ENCODE measurements at places on chromosomes 1 and 21.
A peak's percentile ranks its signal among the peaks of the same experiment; 100 is the strongest.

DNA sequence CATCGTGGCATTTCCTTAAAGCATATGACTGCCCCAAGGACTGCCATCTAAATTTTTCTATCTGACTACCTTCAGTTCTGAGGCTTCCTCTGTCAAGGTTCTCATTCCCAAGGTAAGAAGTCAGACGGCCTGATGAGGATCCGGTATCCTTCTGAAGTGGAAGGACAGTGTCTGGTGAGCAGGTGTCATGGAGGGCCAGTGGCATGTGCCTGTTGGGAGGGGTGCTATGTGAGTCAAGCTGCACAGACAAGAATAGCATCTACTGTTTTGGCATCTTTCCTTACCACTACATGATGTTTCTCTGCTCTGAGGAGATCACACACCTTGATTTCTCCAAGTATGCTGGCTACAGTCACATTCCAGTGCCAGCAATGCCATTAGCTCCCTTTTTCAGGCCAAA lies 99.6 kb upstream of the RGS1 start:
- no peak for DNase-seq

- no peak for DNase-seq
These were observed 29.4 kb upstream of the SOD1 start for GRCh38 chr21:31629972-31630711.

GRCh38 chr1:29800522-29800956 lies 564.2 kb downstream of the PTPRU start:
- DNase-seq = no peak

DNA sequence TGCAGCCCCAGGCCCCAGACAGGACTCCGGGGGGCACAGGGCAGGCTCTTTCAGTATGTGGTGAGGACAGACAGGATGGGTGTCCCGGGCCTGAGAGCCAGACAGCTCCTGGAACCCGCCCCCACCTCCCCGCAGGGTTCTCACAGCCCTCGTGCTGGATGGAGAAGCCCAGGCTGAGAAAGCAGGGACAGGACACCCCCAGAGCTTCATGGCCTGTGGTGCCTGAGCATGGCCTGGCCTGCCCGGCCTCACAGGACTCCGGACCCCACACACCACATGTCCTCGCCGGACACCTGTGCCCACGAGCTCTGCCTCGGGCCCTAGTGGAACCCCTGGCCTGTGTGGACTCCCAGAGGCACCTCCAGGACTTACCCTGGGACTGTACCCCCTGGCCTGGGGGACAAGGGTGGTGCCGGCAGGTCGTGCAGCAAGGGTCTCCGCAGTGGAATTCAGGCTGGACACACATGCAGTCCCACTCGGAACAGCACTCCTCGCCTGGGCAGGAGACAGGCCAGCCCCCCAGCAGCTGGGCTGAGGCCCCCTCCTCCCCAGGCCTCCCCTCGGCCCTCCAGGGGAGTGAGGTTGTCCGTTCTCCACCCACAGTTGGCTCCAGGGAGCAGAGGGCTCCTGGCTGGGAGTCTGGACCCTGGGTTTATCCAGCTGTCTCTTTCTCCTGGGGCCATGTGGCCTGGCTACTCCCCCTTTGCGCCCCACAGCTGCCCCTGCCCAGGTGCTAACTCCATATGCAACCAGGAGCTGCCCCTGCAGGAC lies 1.2 kb downstream of the TNFRSF18 start:
- DNase-seq = no peak

GRCh38 chr1:15016526-15016925 lies 137.0 kb upstream of the TMEM51 start:
- DNase-seq = no peak

DNA sequence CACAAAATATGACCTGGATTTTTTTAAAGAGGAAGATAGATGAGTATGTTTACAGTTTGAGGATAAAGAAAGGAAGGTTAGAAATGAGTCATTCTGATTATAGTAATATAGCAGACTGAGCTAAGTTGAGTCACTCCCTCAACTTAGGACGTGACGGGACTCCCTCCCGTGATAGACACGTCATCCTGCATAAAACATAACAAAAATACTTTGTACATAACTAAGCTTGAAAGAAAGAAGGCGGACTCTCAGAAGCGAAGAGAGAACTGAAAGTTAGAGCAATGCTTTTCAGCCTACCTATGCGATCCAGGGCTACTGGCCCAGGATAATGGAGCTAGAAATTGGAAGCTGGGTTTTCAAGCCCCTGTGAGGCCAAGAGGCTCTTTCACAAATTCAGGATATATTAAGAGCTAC lies 53.0 kb upstream of the DESI2 start:
- DNase-seq = no peak

DNA sequence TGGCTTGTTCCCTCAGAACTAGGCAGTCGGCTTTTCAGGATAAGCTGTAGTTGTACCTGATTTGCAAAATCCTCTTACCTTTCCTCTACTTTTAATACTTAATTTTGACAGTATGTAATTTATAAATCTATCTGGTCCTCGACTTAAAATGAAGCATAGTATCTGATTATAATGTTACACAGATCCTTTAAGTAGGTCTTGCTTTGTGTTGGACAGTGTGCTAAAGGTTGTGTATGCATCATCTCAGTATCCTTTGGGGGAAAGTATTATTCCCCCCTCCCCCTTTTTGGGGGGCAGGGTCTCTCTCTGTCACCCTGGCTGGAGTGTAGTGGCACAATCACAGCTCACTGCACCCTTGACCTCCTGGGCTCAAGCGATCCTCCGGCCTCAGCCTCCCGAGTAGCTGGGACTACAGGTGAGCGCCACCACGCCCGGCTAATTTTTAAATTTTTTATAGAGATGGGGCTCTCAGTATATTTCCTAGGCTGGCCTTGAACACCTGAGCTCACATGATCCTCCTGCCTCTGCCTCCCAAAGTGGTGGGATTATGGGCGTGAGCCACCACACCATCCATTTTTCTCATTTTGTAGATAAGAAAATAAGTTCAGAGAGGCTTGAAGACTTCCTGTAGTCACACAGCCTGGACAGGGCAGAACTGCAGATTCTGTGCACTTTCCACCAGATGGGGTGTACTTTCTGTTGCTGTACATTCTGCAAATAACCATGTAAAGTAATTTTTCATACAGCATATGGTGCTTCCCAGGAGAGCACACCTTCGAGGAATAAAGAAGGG lies 791 bp upstream of the STX6 start:
- no peak for DNase-seq

- DNase-seq = no peak
These were observed 121.2 kb upstream of the KIAA0040 start for GRCh38 chr1:175313672-175314225.

GRCh38 chr1:75471252-75471651 lies 139.7 kb downstream of the SLC44A5 start:
- no peak for DNase-seq

- DNase-seq = no peak
These were observed 2.1 kb upstream of the IPO9 start for GRCh38 chr1:201826830-201827229.

DNA sequence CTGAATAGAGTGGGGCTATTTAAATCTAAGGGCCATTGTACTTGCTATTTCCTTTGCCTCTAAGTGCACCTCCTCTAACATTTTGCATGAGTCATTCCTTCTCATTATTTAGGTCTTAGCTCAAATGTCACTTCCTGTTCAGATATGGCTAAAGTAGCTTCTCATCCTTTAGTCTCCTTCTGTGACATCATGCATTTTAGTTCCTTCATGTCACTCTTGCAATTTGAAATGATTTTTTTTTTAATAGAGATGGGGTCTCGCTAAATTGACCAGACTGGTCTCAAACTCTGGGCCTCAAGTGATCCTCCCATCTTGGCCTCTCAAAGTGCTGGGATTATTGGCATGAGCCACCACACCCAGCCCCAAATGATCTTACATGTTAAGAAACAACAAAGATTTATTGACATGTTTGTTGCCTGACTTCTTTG lies 6.6 kb downstream of the TBX19 start:
- DNase-seq = no peak

DNA sequence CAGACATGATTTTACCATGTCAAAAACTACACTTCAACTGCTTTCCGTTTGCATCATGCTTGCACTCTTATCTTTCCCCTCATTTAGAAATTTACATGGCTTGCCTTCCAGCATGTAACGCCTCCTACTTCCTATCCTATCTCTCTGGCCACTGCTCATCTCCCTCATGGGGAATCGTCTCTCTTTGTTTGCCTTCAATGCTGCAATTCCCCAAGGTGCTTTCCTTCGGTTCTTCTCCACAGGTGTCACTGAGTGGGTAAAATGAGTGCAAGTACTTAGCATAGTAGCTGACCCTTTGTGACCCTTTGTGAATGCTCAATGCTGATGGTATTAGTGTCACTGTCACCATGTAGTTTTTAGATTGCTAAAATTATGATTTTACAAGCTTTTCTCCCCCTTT lies 63.1 kb downstream of the APP start:
- no peak for DNase-seq

DNA sequence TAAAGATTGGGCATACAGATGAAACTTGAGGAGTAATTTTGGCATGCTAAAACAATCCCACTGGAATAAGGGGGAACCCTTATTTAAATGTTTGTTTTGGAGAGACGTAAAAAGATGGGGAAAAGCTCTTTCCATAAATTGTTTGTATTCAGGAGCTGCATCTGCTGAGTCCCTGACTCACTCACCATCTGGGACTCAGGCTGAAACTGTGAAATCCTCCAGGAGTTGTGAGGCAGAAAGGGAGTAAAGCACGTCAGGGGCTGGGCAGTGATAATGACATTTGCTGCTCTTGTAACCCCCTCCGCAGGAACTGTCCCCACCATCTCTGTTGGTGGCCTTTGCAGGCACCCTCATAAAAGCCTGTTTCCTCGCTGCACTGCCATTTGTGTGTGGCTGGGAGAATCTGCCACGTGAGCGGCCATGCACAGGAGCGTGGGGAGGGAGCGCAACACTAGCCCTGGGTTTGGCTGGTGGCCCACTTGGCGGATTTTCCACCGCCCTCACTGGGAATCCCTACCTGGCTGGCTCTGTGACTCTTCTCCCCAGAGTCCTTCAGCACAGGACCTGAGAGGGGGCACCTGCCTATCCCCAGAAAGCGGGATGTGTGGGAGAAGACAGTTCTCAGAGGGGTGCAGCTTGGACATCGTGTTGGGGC lies 45.3 kb downstream of the ZSCAN20 start:
- DNase-seq = no peak

- no peak for DNase-seq
These were observed 9.6 kb upstream of the PTPRF start for GRCh38 chr1:43521078-43521477.

GRCh38 chr1:48018799-48019198 lies 21.6 kb upstream of the TRABD2B start:
- no peak for DNase-seq

DNA sequence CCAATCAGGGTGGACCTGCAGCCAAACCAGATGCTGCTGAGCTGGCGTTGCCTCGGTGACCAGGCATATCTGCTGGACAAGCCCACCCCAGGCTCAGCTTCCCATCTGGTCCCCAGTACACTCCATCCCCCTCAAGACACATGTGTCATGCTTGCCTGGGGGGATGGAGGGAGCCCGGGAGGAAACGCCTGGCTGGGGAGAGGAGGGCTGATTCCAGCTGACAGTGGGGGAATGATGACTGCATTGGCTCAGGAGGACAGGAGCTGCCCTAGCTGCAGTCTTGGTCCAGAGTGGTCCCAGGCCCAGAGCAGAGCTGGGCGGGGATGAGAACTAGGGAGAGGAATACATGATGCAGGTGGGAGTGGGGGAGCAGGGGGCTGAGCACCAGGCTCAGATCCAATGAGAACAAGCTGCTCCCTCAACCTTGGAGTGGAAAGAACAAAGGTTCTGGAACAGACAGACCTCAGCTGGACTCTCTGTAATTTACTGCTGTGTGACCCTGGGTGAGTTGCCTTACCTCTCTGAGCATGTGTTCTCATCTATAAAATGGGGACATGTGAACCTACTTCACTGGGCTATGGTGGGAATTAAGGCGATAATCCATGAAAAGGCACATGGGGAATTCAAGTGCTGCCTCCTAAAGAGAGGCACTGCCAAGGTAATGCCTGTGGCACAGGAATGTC lies 23.1 kb upstream of the ECE1 start:
- DNase-seq = no peak

GRCh38 chr1:223378754-223379153 lies 14.5 kb upstream of the CCDC185 start:
- no peak for DNase-seq

DNA sequence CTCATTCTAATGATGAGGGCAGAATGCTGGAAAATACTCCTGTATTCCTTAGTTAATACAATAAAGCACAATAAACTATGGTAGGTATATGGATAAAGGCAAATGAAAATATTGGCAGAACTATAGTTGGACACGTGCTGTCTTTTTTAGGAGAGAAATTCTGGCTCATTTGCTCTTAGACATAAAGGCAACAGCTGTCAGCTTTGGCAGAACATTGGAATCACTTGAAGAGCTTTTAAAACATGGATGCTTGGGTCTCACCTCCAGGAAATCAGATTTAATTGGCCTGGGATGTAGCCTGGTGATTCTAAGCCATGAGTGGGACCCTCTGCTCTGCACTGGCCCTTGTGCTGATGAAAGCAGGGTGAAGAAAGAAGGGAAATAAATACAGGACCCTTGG lies 9.9 kb downstream of the CRP start:
- no peak for DNase-seq

- DNase-seq = no peak
These were observed 183.4 kb upstream of the SNX7 start for GRCh38 chr1:98478121-98478520.

- DNase-seq = no peak
These were observed 242.6 kb upstream of the C1orf105 start for GRCh38 chr1:172177849-172178248.

DNA sequence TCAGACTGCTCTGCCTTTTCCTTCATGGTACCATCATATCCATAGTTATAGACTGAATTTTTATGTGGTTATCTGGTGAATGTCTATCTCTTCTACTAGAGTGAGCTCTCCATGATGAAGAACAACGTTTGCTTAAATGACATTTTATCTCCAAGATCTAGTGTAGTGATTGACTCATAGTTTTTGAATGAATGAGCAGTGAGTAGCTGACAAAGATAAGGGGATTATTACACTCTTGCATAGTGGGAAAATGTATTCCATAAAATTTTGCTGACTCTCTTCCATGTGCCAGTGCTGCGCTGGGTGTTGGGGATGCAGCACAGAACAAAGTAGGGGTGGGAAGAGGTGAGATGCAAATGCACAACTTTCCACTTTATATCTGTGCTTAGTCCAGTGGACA lies 147.7 kb downstream of the TGFB2 start:
- DNase-seq = no peak

GRCh38 chr1:156865258-156865657 lies 4.6 kb downstream of the NTRK1 start:
- DNase-seq = no peak

GRCh38 chr1:155954645-155955044 lies 13.2 kb downstream of the RXFP4 start:
- DNase-seq = no peak

DNA sequence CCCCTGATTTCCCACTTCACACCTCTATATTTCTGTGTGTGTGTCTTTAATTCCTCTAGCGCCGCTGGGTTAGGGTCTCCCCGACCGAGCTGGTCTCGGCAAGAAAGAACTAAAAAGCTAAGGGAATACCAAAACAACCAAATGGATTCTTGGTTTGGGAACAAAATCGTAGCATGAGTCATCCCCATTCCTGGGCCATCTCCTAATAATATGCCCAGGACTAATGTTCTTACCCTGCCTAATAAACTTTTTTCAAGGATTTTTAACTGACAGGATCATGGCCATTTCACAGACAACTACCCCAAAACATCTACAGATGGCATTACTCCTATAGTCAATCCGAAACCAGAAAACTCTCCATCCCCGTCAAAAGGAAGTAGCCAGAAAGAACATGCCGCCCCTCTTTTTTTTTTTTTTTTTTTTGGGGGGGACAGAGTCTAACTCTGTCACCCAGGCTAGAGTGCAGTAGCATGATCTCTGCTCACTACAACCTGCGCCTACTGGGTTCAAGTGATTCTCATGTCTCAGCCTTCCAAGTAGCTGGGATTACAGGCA lies 4.1 kb upstream of the HPDL start:
- DNase-seq = no peak

GRCh38 chr1:169307176-169307575 lies 60.4 kb downstream of the NME7 start:
- DNase-seq = peak; percentile 64
